HepG2 (cell line): ENCODE measurements at places on chromosomes 16 and 17.

- no peak for DNase-seq
These were observed 8.6 kb downstream of the MED9 start for GRCh38 chr17:17485420-17485819.

- DNase-seq, result no peak
These were observed 578 bp downstream of the PGAP6 start for GRCh38 chr16:381012-381788.

- no peak for DNase-seq
These were observed 23.6 kb upstream of the HOXB9 start for GRCh38 chr17:48649741-48650140.

GRCh38 chr17:62030264-62030663 lies 34.8 kb downstream of the MED13 start:
- DNase-seq, result no peak

- DNase-seq, result no peak
These were observed 377.7 kb upstream of the CDH11 start for GRCh38 chr16:65499566-65499965.

GRCh38 chr17:9880582-9880999 lies 24.5 kb downstream of the RCVRN start:
- no peak for DNase-seq
